GM10248 (cell line): ENCODE measurements at places on chromosomes 6 and 20.

DNA sequence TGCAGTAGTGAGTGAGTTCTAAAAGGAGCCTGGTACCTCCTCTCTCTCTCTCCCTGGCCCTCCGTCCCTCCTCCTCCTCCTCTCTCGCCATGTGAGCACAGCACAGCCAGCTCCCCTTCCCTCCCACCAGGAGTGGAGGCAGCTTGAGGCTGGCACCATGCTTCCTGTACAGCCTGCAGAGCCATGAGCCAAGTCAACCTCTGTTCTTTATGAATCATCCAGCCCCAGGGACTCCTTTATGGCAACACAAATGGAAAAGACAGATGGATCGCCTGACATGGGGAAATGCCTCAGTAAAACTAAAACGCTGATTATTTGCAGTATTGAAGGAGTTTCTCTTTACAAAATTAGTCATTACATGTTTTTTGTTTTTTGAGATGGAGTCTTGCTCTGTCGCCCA lies 233.7 kb upstream of the ARID1B start:
- DNase-seq, result no peak

DNA sequence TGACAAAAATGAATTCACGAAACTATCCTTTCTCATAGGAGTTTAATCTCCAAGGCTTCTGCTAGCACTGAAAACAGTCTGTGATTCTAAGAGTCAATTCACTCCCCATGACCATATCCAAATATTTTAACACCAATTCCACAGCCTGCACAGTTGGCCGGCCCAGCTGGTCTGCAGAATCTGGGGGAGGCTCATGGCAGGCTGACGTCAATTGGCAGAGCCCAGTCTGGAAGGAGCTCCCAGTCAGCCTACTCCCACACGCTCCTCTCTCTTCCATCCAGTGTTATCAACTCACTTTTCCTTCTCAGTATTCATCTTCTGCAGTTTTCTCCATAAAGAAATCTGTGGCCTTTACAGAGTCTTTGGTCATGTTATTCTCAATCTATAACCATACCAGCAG lies 111.0 kb downstream of the TBXT start:
- DNase-seq, result no peak

DNA sequence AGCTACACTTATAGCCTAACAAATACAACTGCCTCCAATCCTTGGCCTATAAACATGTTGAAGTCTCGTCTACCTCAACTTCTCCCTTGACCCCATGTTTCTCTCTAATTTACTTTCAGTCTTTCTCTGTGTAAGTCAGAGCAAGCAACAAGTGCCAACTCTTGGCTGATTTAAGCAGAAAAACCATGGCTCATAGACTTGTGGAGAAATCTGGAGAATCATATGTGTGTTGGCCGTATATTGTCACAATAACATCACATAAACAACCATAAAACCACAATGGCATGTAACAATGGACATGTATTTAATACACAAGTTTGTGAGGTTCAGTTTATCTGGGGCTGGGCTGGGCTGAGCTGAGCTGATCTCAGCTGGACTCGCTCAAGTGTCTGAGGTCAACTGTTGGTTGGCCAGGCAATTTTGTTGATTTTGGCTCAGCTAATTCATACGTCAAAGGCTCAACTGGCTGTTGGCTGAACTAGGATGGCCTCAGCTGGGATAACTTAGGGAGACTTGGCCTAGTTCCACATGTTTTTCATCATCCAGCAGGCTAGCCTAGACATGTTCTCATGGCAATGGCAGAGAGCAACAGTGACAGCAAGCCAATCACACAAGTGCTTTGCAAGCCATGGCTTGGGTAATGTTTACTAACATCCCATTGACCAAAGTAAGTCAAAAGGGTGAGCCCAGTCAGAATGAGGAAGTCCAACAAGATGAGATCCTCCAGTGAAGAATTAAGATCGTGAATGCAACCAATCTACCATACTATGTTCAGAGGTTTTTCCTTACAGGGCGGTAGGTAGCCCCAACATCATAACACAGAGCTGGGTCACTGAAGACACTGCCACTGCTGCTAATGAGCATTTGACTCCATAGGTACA lies 12.9 kb upstream of the TBC1D22B start:
- no peak for DNase-seq

DNA sequence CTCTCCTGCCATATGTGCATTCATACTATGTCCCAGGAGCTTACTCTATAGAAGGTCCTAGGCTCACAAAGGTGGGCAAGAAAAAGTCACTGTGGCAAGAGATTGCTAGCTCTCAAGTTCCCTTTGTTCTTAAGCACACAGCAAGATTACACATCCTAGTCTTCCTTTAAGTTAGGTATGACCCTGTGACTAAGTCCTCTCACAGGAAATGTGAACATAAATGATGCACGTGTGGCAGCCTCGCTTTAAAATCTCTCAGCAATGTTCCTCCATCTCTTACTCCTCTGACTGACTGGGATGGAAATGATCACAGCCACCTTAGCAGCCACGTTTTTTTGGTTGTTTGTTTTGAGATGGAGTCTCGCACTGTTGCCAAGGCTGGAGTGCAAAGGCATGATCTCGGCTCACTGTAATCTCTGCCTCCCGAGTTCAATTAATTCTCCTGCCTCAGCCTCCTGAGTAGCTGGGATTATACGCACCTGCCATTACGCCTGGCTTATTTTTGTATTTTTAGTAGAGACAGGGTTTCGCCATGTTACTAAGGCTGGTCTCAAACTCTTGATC lies 35.7 kb upstream of the HAO1 start:
- DNase-seq, result no peak

DNA sequence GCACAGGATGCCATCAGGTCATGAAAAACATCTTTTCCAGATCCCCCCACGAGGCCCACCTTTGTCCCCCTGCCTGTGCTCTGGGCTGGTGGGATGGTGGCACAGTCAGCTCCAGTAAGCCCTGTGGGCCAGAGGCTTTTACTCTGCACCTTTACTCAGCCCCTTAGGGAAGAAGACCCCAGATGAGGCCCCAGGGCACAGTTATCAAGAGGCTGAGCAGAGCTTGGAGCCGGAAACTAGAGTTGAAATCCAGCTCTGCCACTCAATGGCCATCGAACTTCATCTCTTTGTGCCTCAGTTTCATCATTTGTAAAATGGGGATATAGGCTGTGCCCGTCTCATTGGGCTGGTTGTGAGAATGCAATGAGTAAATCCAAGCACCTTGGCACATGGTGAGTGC lies 81.7 kb upstream of the TOX2 start:
- no peak for DNase-seq
